ENCODE measurements at places on chromosomes 6 and 20.

GRCh38 chr6:140393665-140394540 is 1019.5 kb upstream of the CITED2 start:
- DNase-seq, result no peak

DNA sequence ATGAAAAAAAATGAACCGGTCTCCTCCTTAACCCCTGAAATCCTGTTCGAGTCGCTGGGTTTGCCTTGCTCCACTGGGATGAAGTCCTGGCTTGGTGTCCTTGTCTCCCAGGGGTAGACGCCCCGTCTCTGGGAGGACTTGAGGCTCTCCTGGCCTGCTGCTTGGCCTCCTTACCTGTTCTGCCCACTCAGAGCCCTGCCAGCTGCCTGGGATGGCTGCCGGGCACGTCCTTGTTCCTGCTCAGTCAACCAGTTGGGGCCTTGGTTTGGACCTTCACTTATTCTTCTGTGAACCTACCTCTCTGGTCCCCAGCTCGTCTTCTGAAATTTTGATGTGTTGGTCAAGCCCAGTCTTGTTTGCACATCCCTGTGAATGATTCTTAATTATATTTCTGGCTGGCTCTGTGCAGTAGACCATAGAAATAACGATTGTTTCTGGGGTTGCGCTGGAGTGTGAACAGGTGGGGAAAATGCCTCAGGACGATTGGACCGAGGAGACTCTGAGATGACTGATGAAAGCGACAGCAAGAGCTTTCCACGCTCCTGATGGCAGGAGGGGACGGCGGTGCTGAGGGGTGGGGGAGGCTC is 126.5 kb upstream of the ESR1 start:
- DNase-seq, result no peak

GRCh38 chr6:69935079-69935478 is 68.7 kb downstream of the COL19A1 start:
- no peak for DNase-seq

- no peak for DNase-seq
Observed at GRCh38 chr6:15622045-15622740, 40.6 kb downstream of the DTNBP1 start.

GRCh38 chr6:4914420-4915159 is 89.2 kb downstream of the RPP40 start:
- DNase-seq, result peak; percentile 82

GRCh38 chr6:158816329-158816728 is 2.8 kb downstream of the EZR start:
- DNase-seq, result no peak

GRCh38 chr20:61219021-61219431 is 33.0 kb upstream of the CDH4 start:
- no peak for DNase-seq

DNA sequence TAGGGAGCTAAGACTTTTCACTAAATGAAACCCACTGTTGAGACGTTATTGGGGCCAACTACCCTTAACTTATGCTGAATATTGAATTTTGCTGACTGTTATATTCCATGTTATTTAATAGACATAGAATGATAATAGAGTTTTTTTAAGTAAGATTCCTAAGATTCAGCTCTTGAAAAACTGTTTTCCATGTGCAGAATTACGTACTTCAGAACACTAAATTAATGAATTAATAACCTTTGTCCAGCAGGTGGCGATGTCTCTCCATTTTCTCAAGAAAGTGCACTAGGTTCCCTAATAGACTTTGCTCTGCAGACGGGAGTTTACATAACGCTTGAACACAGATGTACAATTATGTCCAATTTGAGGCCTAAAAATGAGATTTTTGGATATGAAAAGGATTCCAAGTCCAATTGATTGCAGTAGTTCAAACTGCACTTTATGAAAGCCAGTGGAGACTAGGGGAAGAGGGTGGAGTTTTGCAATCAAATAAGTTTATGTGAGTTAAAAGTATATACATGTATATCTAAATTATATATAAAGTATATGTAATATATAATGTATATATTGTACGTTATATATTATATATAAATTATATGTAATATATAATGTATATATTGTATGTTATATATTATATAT is 282.1 kb downstream of the UST start:
- peak; percentile 87 for DNase-seq

DNA sequence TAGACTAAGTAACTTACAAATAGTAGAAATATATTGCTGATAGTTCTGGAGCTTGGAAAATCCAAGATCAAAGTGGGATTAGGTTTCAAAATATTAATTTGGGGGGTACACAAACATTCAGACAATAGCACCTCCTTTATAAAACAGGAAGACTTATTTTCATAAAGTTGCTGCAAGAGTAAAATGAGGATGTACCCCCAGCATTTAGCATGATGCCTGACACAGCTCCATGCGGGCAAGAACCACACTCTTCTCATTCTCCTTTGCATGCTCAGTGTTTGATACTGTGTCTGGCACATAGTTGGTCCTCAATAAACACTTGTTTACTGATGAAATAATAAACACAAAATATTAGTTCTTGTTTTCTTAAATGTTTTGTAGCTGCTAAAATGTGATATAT is 332.9 kb downstream of the TFAP2A start:
- no peak for DNase-seq

- no peak for DNase-seq
Observed at GRCh38 chr20:642398-643174, 10.4 kb downstream of the SRXN1 start.

GRCh38 chr20:60984666-60985065 is 267.4 kb upstream of the CDH4 start:
- DNase-seq, result no peak

DNA sequence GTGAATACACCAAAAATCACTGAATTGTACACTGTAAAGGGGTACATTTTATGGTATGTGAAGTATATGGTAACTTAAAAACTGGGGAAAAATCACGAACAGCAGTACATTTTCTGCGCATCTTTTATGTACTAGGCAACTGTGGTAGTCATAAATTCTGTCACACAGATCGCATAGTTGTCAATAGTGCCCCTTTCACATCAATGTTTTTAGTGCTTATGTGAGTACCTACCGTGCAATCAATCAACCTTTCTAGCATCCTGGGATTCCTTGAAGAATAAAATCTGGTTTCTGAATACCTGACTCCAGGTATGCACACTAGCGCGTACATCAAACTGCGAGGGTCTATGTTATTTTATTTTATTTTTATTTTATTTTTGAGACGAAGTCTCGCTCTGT is 637 bp upstream of the RPF2 start:
- no peak for DNase-seq

- no peak for DNase-seq
Observed at GRCh38 chr20:43662943-43663655, 3.8 kb upstream of the MYBL2 start.

DNA sequence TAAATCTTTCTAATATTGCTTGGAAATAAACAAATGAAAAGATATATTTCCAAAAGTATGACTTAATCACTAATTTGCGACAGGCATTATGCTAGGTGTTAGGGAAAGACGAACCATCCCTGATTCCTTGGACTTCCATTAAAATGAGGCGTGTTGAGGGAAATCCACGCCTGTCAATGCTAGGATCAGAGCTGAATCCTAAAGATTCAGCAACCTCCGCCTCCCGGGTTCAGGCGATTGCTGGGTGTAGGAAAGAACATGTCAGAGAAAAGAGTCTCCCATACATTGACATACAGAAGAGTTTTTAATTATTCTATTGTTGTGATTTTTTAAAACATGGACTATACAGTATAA is 16.8 kb upstream of the PRSS16 start:
- no peak for DNase-seq

DNA sequence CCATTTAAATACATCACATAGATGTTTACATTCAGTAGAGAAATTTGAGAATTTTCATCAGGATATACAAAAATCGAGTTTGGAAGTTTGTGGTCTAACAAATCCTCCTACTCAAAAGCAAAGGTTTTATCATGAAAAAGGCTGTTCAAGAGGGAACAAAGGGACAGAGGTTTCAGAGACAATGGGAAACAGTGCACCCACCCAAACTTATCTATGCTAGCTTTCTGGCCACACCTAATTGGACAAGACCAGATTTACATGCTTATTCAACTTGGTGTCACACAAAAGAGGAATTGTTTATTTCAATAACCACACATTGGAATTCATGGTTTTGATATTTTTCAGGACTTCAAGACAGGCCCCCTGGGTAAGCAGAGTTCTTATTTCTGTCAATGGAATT is 28.4 kb upstream of the RSPO3 start:
- DNase-seq, result no peak

- DNase-seq, result no peak
Observed at GRCh38 chr6:97023982-97024381, 99.5 kb downstream of the KLHL32 start.

DNA sequence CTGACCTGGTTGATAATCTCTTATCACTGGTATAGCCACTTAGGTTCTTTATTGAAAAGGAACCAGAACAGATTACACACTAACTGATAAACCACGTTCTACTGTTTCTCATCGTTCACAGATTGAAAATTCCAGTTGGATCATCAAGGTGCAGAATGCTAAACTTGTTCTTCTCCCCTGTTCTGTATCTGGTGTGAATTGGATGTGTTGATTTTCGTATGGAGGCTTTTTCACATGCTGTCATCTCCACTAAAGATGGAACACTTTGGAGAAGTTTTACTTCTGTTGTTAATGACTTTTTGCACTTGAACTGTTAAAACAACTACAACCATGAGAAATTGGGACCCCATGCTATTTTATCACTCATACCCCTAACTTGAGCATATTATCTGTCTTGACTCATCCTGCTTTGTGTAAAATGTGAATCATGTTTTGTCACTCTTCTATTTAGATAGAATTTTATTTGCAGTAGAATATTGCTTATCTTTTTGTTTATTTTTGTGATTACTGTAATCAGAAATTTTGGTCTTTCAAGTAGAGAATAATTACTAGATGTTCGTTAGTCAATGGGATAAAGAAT is 17.5 kb downstream of the VAPB start:
- no peak for DNase-seq

GRCh38 chr20:52411611-52412010 is 220.0 kb upstream of the ZFP64 start:
- DNase-seq, result no peak

GRCh38 chr20:63741676-63742380 is 2.3 kb downstream of the SLC2A4RG start:
- no peak for DNase-seq

- DNase-seq, result no peak
Observed at GRCh38 chr6:159966981-159967380, 1.9 kb upstream of the IGF2R start.

GRCh38 chr6:5967594-5967993 is 39.1 kb downstream of the NRN1 start:
- DNase-seq, result no peak

- no peak for DNase-seq
Observed at GRCh38 chr6:37648465-37649330, 49.0 kb downstream of the MDGA1 start.

- DNase-seq, result no peak
Observed at GRCh38 chr20:53097791-53098190, 125.6 kb downstream of the TSHZ2 start.

- DNase-seq, result no peak
Observed at GRCh38 chr6:56624046-56624727, 18.5 kb downstream of the DST start.

GRCh38 chr6:5724911-5725310 is 281.8 kb downstream of the NRN1 start:
- DNase-seq, result no peak

GRCh38 chr6:6924708-6925107 is 183.1 kb upstream of the RREB1 start:
- no peak for DNase-seq

- DNase-seq, result no peak
Observed at GRCh38 chr20:41183831-41184230, 46.5 kb downstream of the PLCG1 start.

DNA sequence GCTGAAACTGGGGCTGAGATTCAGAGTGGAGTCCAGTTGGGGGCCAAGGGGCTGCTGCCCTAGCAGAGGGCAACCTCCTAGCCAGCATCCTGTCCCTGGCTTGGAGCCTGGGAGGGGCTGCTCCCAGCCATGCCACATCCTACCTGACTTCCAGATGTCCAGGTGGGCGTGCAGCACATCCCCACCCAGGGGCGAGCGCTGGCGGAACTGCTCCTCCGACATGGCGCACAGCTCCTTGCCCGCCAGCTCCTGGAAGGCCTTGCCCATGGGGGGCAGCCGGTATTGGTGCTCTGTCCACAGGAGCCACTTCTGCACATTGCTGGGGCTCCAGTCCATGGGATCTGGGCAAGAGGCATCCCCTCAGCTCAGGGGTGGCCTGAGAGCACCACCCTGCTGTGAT is 15.3 kb downstream of the SPDEF start:
- no peak for DNase-seq

GRCh38 chr6:161128230-161128629 is 136.7 kb downstream of the MAP3K4 start:
- peak; percentile 75 for DNase-seq

GRCh38 chr20:61968036-61968810 is 97.5 kb downstream of the TAF4 start:
- no peak for DNase-seq

DNA sequence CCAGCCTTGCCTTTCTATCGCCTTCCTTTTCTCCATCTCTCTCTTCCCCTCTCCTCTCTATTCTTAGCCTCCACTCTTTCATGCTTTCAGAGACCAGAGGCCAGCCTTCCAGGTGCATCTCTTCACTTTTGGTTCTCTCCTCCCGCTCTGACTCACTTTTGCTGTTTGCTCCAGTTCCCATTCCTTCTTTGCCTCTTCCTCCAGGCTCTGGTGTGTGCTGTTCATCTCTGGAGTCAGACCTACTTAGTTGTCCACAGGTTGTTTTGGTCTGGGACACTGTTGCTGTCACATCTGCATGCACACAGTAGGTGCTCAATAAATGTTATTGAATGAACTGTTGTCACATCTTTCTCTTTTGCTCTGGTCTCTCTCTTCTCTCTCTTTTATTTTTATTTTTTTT is 1.6 kb upstream of the CDH22 start:
- DNase-seq, result no peak

DNA sequence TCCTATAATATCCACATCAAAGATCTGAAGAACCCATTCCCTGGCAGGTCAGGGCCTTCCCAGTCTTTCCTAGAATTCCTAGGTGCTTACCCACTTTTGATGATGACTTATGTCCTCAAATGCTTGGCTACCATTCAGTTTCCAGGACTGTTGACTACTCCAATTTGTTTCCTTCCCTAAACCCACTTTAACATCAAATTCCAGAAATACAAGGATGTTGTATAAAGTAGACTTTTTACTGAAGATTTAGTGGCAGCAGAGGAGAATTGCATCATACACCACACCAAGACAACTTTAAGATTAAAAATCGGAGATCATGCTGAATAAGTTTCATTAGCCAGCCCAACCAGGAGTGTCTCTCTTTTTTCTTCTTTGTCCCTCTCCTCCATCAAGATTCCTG is 203.3 kb upstream of the LAMP5 start:
- no peak for DNase-seq
